Esophagus squamous epithelium (tissue), 5 donors: ENCODE measurements at places on chromosomes 1 and 21.
A peak's percentile ranks its signal among the peaks of the same experiment; 100 is the strongest.

GRCh38 chr1:97837161-97837560 lies 83.7 kb downstream of the DPYD start:
- DNase-seq = no peak

GRCh38 chr1:17927952-17928351 lies 172.8 kb downstream of the ACTL8 start:
- DNase-seq = no peak

- DNase-seq = no peak
Observed at GRCh38 chr1:26627954-26628353, 67.9 kb upstream of the ARID1A start.

- no peak for DNase-seq
Observed at GRCh38 chr1:93196591-93196990, 16.1 kb downstream of the CCDC18 start.

GRCh38 chr1:41705798-41706197 lies 212.9 kb downstream of the HIVEP3 start:
- no peak for DNase-seq

DNA sequence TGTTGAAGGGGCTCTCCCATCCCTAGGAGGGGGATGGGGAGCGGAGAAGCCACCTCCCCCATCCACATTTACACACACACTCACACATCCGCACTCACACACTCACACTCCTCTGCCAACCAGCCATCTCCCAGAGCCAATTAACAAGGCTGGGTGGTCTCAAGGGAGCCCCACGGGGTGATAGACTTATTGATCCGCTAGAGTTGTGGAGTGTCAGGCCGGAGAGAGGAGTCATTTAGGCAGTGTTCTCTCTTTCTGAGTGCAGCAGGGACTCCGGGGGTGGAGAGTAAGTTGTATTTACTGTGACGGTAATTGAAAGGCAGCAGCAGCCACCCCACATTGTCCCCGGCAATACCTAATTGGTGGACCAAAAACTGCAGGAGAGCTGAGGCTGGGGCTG lies 61.6 kb downstream of the KLHDC7A start:
- DNase-seq = no peak

DNA sequence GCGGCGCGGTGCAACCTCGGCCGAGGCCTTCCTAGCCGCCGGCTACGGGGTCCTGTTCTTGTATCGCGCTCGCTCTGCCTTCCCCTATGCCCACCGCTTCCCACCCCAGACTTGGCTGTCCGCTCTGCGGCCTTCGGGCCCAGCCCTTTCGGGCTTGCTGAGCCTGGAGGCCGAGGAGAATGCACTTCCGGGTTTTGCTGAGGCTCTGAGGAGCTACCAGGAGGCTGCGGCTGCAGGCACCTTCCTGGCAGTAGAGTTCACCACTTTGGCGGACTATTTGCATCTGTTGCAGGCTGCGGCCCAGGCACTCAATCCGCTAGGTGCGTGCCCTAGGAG lies 379 bp downstream of the PPCS start:
- DNase-seq = peak; percentile 7

GRCh38 chr1:211198880-211199279 lies 60.3 kb upstream of the RCOR3 start:
- DNase-seq = no peak

- no peak for DNase-seq
Observed at GRCh38 chr1:243507001-243507671, 251.3 kb downstream of the SDCCAG8 start.

GRCh38 chr1:91557039-91557690 lies 56.5 kb downstream of the CDC7 start:
- no peak for DNase-seq

DNA sequence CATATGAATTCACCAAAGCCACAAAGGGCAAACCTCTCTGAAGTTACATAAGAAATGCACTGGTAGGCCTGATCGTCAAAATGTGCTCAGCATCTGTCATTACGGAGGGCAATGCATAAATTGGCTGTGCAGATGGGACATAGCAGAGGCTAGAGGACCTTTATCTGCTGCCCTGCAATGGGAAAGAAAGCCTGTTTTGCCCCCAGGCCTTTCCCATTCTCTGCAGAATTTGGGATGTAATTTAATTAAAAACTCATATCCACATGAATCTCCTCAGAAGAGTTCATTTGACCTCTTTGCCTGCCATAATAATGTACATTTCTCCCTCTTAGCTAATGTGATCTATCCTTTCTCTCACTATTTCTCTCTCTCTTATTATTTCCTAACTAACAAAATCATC lies 158.1 kb downstream of the ZP4 start:
- DNase-seq = no peak

GRCh38 chr1:161749509-161750407 lies at the start of gene DUSP12:
Gene DUSP12 (plus strand): TSS chr1:161749786. CDS start chr1:161749802, 16 bp downstream.
- DNase-seq = peak; percentile 61

DNA sequence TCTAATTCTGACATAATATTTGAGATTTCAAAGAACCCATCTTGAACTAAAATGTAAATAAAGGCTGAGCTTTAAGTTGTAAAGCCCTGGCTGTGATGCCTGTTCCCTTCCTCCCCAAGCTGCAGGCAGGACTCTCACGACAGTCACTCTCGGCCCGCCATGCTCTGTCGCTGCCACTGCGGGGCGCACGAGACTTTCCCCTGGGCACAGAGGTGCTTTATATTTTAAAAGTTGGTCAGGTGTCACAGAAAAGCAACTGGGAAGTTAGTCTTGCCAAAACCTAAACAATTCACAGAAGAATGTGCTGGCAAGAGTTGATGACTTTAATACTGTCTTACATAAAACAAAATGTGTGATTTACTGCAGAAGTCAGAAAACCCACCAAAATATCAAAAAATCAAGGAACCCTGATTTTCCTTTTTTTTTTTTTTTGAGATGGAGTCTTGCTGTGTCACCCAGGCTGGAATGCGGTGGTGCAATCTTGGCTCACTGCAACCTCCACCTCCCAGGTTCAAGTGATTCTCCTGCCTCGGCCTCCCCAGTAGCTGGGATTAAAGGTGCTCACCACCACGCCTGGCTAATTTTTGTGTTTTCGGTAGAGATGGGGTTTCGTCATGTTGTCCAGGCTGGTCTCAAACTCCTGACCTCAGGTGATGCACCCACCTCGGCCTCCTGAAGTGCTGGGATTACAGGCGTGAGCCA lies 10.7 kb downstream of the LRRC47 start:
- DNase-seq = no peak

DNA sequence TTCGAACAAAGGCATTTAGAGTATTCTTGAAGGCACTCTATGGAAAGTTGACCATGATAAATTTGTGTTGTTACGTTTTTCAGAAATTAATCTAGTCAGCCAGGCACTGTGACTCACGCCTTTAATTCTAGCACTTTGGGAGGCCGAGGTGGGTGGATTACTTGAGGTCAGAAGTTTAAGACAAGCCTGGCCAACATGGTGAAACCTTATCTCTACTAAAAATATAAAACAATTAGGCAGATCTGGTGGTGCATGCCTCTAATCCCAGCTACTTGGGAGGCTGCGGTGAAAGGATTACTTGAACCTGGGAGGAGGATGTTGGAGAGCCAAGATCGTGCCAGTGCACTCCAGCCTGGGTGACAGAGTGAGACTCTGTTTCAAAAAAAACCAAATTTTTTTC lies 130.6 kb upstream of the BRINP3 start:
- no peak for DNase-seq

DNA sequence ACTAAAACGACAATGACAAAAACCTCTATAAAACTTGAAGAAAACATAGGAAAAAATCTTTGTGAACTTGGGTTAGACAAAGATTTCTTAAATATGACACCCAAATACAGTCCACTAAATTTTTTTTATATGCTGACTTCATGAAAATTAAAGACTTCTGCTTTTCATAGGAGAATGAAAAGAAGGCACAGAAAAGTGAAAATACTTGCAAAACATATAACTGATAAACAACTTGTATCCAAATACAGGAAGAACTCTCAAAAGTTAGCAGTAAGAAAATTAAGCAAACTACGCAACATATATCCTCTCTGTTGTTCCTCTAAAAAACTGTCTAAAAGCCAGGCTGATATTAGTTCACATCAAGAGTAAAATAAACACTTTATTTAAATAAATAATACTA lies 53.6 kb downstream of the KIFAP3 start:
- no peak for DNase-seq

DNA sequence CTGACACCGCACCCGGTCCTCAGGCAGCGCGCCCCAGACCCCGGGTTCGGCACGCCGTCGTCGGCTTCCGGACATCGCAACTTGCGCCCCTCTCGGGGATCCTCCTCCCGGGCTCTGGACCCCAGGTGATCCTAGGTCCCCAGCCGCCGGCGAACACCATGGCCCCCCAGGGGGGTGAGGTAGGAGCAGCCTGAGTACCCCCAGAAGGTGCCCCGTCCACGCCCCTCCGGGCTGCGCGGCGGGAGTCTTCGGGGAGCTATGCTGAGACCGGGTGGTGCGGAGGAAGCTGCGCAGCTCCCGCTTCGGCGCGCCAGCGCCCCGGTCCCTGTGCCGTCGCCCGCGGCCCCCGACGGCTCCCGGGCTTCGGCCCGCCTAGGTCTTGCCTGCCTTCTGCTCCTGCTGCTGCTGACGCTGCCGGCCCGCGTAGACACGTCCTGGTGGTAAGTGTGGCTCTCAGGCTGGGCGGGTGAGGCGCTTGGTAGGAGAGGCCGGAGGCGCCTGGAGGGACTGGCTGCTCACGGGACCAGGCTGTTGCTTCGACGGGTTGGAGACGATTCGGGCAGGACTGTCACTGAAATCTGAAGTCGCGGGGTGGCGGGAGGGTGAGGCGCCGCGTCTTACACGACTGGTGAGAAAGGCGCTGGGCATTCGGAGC lies 367 bp downstream of the WNT2B start:
- DNase-seq = no peak

DNA sequence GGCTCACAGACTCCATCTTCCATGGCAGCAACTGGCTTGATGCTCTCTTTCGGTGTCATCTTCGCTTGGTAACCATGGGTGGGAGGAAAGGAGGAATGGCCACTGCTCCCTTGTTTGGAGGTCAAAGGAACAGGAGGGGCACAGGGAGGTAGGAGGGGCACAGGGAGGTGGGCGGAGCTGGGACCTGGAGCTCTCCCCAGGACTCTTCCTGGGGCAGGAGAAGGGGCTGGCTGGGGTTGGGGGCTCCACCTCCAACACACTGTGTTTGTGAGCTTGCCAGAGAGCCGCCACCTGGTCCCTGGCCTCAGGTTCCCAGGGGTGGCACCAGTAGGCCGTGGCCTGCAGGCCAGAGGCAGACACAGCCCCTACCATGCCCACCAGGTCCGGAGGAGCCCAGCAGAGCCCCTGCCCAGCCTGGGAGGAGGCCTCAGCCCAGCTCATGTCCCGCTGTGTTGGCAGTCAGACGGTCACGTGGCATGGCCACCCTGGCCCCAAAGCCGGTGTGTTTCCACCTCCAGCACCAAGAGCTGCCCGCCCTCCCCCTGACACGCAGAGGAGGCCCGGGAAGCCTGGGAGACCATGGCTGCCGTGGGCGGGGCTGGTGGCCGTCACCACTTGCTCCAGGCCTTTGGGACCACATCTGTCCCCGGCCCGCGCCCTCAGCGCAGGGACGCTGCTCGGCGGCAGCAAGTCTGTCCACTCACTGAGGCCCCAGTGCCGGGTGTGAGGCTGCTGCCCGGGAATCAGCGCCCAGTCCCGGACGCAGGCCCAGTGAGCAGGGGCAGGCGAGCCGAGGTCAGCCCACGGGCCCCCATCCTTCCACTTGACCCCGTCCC lies 73.9 kb downstream of the MORN1 start:
- DNase-seq = no peak

DNA sequence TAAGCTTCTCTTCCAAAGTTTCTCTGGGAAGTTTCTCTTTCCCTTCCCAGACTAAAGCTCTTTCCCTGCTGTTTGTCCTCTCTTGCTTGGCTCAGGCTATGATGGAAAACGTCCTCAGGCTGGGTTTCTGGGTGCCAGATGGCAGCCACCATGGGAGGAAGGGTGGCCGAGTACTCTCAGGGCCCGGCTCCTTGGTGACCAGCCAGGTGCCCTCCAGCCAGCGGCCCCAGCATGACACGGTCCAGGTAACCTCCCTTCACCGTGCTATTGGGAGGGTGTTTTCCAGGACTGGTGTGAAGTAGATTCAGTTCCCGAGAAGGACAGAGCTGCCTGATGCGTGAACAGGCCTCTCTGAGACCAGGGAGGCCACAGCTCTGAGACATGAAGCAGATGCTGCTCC lies 60.3 kb downstream of the KIF26B start:
- DNase-seq = no peak

GRCh38 chr21:17340081-17340480 lies 172.8 kb upstream of the CXADR start:
- DNase-seq = no peak

- no peak for DNase-seq
Observed at GRCh38 chr1:43237121-43237520, 32.7 kb upstream of the TMEM125 start.

- DNase-seq = no peak
Observed at GRCh38 chr1:63779338-63780211, 5.8 kb downstream of the ROR1 start.

DNA sequence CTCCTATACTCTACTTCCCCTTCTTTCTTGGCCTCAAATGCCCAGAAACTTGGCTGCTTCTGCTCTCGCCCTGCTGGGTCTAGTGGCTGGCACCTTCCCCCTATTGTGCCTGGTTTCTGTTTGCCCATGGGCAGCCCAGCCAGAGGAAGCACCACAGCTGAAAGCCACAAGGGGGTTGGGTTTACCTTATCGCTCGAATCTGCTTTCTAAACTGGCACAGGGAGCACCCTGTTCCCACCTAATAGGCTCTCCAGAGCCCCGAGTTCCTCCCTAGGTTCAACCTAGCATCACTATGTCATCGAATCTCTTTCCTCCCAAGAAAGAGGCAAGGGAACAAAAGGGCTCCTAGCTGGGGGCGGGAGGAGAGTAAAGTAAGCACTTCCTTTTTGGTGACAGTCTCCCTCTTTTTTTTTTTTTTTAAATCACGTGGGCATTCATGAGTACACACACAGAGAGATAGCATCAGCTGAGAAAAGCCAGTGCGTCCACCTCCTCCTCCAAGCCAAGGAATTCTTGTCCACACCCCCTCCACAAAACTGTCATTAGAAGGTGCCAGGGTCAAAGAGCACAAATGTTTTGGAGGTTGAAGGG lies 72.8 kb downstream of the PLEKHA6 start:
- no peak for DNase-seq

- no peak for DNase-seq
Observed at GRCh38 chr1:59788825-59789224, 25.9 kb upstream of the HOOK1 start.

DNA sequence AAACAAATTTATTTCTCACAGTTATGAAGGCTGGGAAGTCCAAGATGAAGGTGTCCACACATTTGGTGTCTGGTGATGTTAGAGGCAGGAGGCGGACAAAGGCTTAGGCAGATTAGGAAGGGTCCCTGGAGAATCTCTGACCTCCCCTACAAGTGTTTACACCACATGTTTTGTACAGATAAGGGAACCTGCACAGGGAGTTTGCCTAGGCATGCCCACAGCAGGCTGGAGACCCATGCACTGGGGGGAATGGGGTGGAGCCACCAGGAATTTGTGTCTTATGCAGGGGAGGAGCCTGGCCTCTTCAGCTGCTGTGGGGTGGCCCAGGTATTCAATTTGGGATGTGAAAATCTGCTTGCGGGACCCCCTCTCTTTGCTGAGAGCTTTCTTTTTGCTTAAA lies 131.3 kb downstream of the PATJ start:
- DNase-seq = no peak

- DNase-seq = no peak
Observed at GRCh38 chr1:27865821-27866220, 6.5 kb upstream of the THEMIS2 start.

- DNase-seq = no peak
Observed at GRCh38 chr21:8989721-8990325, 1531.6 kb upstream of the TPTE start.
